Fibroblast of pulmonary artery (primary cell): ENCODE measurements at places on chromosomes 11 and 22.

- peak; percentile 20 for DNase-seq
Observed at GRCh38 chr22:46233231-46233630, 16.9 kb downstream of the CDPF1 start.

DNA sequence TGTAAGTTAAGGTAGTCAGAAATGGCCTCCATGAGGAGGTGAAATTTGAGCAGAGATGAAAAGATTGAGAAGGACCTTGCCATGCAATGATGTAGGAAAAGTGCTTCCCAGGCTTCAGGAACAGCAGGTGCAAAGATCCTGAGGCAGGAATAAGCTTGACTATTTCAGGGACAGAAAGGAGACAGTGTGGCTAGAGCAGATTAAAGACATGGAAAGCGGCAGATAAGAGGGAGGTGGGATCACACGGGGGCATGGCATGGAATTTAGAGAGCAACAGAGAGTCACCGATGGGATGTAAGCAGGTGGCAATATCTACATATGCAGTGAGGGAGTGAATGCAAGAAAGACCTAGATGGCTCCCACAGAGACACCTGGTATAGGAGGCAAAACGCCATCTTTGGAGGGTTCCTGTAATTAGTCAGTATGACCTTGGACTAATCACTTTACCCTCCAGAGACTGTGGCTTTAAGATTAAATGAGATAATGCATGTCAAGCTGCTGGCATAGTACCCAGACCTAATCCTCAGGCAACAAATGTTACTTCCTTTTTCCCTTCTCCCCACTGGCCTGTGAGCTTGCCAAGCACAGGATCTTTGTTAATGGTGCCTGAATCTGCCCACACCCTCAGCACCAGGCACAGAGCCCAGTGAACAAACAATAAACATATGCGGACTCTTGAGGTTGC is 24.6 kb upstream of the ACER3 start:
- peak; percentile 82 for DNase-seq

DNA sequence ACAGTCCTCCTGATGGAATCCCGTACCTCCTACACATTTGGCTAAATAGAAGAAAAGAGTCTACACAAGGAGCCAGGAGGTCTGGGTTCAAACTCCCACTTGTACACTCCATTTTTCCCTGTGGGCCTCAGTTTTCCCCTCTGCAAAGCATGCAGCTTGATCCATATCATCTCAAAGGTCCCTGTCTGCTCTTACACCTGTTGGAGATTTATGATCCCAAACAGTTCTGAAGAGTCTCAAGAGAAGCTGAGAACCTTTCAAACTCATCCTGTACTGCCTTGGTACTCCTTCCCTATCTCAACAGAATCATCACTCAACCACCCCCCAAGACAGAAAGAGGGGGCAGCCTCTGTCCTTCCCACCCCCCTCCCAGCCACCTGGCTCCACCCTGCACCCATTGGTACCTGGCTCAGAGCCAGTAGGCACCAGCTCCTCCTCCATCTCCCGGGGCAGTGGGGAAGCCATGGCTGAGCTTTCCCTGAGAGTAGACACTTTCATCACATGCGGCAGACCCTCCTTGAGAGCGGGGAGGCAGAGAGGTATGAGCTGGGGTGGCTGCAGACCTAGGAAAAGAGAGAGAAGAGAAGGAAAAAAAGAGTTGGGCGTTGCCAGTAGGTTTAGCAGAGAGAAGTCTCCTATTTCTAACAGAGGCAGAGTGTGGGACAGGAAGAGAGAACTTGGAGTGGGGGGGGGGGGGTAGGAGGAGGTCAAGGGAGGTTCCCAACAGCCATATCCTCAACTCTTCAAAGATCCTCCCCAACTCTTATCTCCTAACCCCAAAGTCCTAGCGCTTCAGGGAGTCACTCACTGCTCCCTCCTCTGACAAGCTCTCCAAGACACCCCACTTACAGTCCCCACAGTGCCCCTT is 3.1 kb downstream of the TNKS1BP1 start:
- no peak for DNase-seq

DNA sequence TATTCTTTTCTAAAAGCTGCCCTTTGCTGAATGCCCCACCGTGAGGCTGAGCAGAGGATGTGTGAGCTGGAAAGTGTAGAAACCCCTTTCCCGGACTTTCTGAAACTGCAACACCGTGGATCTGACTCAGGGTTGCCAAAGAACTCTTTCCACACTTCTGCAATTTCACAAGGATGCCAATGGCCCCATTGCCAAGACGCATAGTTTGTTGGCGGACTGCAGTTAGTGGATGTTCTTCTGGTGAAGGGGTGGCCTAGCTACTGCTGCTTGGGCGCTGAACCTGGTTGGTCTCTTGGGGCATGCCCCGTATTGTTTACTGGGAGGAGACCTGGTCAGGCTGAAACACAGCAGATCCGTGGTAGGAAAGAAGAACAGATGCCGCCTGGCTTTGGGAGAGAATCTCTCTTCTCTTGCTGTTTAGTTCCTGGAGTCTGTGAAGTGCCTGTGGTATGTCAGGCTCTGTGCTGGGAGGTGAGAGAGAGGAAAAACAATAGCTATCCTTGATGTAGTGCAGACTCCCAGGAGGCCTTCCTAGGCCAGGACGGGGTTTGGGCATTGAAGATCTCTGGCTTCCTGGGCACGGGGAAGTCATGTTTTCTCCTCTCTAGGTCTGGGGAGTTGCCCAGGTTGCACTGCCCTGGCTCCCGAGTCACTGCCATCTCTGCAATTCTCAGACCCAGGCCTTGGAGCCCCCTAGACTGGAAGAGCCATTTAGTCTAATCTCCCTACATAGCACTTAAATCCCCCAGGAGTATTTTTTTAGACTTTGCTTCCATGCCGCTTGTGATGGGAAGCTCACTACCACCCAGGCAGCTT is 26.9 kb downstream of the CD82 start:
- DNase-seq, result peak; percentile 76

DNA sequence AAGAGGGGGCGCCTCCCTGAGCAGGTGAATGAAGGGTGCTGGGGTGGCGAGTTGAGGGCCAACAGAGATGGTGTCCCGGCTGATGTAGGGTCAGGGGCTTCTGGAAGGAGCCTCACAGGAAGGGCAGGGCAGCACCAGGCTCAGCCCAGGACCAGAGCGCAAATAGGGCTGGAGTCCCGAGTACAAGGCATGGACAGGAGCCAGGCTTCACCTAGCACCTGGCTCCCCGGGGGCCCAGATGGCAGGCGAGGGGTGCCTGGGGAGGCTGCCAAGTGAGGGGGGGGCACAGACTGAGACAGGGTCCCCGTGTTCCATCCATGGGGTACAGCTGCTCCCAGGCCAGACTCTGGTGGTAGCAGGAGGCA is 105.8 kb downstream of the KCNQ1 start:
- DNase-seq, result no peak

DNA sequence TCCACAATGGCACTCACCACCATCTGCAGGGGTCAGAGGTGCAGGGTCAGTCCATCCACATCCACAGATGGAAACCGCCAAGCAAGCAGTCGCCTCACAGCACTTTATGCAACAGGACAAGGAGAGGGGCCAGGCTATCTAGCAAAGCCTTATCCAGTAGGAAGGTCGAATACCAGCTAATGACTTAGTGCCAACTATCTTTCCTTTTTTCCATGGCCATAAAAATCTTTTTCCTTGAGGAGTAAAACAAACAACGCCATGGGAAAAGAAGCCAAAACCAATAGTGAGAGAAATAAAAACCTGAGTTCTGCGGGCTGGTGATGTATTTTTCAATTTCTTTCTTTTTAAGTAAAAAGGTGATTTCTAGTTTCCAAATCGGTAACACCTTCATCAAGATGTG is 8.2 kb downstream of the SNX19 start:
- DNase-seq, result no peak

DNA sequence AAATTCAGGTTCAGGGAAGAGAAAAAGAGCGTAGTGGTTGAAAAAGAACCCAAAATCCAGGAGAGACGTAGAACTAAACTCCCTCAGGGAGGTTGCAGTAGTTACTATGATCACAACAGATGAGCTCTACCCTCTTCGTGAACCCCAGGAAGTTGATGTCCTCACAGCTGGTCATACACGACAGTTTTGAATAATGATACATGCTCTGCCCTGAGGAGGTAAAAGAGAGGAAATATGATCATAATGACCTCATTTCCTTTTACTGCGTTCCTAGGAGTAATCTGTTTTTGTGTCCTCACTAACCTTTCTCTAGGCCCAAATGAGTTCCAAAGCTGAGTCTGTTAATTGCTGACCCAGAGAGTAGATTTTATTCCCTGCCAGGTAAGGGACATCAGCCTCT is 1.3 kb downstream of the PATE2 start:
- peak; percentile 64 for DNase-seq

GRCh38 chr11:17351510-17352176 is at the start of gene NCR3LG1:
Gene NCR3LG1 (plus strand): TSS chr11:17351800. CDS start chr11:17351970, 170 bp downstream.
- DNase-seq, result peak; percentile 84

DNA sequence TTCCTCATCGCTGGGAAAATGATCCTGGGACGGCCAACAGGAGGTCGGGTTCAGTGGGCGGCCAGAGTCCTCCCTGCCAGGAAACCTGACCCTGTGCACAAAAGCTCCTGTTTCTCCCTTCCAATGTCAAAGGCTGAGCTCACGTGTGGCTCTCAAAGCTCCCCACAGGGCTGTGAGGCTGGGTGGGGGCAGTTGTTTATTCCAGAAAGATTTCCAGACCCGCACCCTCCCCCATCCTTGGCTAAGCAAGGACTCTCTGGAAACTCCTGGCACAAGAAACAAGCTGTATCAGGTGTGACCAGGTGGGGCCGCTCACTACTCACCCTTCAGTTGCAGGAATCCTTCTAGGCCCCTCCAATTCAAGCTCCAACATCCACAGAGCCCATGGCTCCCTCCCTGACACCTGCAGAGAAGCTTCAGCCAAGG is 131.9 kb downstream of the SHANK2 start:
- DNase-seq, result no peak

DNA sequence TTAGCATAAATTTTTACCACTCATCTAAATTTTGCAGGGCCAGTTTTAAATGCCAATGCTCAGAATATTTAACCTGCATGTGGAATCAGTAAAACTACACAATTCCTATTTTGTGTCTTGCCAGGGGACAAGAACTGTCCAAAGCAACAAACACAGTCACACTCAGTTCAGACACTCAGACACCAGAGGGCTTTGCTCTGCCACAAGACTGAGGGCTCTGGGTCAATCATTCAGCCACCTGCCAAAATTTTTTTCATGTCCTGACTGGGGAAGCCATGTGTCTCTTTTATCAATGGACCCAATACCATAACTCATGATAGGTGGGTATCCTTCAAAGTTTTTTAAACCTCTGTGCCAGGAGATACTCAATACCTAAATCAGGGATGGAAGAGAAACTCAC is 304.0 kb upstream of the ANO3 start:
- no peak for DNase-seq

DNA sequence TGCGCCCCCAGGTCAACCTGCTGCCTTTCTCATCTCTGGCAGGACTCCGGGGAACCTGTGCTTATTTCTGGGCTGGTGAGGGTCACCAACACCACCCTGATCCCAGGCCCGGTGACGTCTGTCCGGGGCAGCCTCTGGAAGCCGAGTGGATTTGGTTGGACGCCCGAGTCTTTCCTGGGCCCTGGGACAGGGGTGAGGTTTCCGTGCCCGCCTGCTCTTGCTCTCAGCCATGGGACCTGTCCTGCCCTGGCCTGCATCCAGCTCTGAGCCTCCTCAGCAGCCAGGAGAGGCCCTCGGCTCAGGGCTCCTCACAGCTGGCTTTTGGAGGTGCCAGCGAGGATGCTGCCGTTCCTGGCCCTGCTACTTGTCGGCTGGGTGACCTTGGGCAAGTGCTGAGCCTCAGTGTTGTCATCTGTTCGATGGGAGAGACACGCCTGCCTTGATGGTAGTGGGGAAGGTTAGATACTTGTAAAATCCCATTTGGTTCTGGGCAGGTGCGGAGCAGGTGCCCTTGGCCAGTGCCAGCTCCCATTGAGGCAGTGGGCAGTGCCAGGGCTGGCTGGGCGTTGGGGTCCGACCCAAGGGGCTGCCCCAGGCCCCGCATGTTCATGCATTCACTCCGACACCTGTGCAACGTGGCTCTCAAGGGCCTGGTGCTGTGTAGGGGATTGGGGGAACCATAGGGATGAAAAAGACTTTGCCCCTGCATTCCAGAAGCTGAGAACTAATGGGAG is 58.9 kb upstream of the THY1 start:
- DNase-seq, result no peak

DNA sequence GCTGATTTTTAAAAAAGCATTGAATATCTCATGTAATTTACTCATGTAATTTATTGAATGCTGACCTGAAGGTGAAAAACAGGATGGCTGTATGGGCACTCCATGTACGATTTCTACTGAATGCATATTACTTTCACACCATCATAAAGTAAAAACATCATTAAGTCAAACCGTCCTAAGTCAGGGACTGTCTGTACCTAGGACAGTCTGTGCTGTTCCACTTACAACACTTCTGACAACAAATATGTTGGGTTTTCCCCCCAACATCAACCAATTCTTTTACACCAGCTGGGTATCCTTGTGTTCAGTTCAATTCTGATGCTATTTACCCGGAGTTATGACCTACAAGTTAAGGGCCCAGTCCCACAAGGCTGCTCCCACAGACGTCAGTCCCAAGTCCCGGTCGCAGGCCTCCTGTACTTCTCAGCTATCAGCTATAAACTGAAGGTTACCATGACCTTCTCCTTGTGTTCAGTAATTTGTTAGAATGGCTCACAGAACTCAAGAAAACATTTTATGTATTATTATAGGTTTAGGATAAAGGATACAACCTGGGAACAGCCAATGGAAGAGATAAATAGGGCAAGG is 17.0 kb downstream of the UVRAG start:
- DNase-seq, result no peak

GRCh38 chr22:26585104-26585790 is 4.7 kb downstream of the TPST2 start:
- peak; percentile 78 for DNase-seq

- DNase-seq, result peak; percentile 66
Observed at GRCh38 chr11:4095509-4096230, 1.1 kb downstream of the RRM1 start.

GRCh38 chr22:40238425-40239344 is 61.0 kb downstream of the TNRC6B start:
- DNase-seq, result peak; percentile 88

DNA sequence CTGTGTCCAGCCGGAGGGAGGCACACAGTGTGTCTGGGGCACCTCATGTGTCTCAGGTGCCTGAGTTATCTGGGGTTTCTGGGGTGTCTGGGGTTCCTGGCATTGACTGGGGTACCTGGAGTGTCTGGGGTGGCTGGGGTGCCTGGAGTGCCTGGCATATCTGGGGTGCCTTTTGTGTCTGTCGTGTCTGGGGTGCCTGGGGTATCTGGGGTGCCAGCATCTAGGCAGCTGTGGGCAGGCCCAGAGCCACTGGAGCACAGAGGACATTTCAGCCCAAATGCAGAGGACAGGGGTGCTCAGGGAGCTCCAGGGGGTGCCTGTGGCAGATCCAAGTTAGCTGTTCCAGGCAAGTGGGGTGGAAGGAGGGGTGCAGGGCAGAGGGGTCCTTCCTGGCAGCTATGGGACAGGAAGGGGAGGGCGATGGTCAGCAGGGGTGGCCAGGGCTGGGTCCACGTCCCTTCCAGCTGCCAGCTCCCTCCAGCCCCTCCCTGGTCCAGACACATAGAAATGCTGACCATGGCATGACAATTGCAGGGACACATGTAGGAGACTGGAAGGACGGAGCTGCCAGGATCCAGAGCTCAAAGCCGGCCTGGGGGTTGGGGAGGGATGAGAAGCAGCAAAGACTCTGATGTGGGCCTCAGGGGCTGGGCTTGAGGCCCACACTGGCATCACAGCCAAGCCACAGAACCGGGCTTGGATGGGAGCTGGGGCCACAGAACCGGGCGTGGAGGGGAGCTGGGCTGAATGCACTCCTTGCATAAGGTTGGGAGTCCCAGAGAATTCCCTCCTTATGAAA is 133.0 kb downstream of the BRD1 start:
- DNase-seq, result no peak
